ENCODE measurements at places on chromosomes 4 and X.

DNA sequence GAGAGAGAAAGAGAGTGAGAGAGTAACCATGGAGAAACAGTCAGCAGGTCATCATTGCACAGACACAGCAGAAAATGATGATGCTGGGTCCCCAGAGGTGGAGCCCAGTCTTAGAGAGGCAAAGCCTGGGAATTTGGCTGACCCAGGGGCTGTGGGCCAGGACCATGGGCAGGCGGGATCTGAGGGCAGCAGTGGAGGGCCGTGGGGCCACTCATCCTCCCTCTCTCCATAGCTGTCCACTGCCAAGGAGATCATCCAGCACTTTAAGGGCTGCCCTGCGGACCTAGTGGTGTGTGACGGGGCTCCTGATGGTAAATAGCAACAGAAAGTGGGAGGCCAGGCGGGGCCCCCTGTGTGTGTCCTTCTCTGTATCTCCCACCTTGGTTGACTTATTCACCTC is 2.8 kb downstream of the FTSJ1 start:
- DNase-seq: no peak

DNA sequence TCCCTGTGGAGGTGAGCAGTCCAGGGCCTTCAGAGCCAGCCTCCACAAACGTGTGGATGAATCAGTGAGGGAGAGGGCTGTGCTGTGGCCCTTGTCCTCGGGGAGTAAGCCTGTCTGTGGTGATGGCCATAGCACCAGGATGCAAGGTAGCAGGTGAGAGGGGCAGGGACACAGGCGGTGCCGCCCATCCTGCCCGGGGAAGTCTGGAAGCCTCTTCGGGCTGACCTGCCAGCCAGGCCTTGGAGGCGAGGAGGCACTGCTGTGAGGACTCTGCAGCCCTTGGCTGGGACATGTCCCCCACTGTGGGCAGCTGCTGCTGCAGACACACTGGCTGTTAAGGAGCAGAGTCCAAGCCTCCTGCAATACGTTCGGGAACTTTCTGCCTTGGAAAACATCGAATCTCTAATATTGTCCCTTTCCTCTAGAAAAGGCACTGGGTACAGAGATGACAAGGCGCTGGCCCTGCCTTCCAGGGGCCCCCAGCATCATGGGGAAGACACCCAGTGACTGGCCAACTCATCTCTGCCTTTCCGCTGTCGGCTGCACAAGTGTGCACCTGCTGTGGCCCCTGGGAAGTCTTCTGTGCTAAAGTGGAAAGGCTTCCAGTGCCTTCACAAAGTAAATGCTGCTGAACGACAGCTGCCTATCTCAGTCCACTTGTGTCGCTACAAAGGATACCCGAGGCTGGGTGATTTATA is 101.4 kb downstream of the ADRA2C start:
- DNase-seq: no peak

GRCh38 chr4:141254326-141254725 is 33.6 kb downstream of the ZNF330 start:
- no peak for DNase-seq

DNA sequence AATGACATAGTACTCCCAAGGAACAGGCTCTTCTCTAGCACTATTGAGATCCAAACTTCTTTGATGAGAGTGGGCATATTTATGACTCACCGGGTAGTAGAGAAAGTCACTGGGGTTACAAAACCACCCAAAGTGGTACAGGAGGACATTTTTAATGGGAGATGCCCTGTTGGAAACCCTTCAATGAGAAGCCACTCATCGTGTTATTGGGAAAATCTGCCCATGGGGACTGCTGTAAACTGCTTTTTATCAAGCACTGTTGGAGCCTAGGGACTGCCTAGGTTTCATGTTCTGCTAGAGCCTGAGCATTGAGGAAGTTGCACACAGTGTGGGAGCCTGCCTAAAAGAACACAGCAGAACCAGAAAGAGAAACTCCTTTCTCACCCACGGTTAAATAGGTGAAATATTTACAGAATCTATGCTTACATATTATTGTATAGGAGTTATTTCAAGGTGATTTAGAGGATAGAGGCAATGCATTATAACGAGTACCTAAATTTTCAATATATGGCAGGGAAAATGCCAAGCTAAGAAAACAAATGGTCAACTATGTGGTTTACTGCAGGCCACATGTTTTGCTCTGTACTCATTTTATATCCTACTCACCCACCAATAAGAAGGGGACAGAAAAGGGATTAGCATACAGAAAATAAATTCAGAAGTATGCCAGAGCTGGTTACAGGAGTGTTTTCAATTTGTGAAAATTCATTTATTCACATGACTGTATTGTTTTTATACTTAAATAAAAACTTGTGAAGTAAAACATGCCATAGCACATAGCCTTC is 559.1 kb downstream of the FSTL5 start:
- DNase-seq: no peak

DNA sequence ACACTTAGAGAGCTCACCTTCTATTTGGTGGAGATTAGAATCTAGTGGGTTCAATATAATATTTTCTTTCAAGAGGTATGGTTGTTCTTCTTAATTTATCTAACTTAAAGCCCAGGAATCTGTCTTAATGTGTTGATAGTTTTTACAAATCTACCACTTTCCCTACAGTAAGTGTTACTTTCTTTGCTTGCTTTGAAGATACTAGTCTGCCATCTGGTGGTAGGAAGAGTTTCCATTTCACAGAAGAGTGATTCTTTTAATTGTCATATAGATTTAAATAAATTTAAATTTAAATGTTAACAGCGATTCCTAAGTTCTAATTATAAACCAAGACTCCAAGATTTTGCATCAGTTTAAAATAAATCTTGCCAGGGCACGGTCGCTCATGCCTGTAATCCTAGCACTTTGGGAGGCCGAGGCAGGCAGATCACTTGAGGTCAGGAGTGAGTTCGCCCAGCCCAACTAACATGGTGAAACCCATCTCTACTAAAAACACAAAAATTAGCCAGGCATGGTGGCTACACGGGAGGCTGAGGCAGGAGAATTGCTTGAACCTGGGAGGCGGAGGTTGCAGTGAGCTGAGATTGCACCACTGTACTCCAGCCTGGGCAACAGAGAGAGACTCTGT is 43.5 kb downstream of the NUDT9 start:
- no peak for DNase-seq

- DNase-seq: no peak
Observed at GRCh38 chrX:103730147-103730795, 19.6 kb downstream of the TMEM31 start.

GRCh38 chrX:3206314-3206713 is 140.1 kb downstream of the MXRA5 start:
- no peak for DNase-seq

DNA sequence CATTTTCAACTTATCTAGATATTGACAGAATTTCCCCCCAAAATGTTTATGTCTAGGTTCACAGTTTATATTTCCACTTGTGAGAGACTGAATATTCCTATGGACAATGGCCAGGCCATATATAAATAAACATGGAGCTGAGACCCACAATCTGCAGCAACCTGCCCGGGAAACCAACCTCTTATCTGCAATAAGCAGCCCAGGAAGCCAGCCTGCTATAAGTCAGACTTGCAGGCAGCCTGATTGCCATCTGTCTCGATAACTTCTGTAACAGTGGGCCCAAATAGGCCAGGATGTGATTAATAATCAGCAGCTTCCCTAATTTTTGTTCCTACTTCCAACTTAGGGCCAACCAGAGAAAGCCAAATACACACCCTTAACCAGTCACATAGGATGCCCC is 5.2 kb upstream of the NAP1L5 start:
- no peak for DNase-seq

- no peak for DNase-seq
Observed at GRCh38 chrX:74178536-74178935, 125.4 kb upstream of the ZCCHC13 start.

GRCh38 chrX:6120329-6120728 is 108.3 kb downstream of the NLGN4X start:
- no peak for DNase-seq

- no peak for DNase-seq
Observed at GRCh38 chr4:101208171-101208570, 139.2 kb downstream of the PPP3CA start.

DNA sequence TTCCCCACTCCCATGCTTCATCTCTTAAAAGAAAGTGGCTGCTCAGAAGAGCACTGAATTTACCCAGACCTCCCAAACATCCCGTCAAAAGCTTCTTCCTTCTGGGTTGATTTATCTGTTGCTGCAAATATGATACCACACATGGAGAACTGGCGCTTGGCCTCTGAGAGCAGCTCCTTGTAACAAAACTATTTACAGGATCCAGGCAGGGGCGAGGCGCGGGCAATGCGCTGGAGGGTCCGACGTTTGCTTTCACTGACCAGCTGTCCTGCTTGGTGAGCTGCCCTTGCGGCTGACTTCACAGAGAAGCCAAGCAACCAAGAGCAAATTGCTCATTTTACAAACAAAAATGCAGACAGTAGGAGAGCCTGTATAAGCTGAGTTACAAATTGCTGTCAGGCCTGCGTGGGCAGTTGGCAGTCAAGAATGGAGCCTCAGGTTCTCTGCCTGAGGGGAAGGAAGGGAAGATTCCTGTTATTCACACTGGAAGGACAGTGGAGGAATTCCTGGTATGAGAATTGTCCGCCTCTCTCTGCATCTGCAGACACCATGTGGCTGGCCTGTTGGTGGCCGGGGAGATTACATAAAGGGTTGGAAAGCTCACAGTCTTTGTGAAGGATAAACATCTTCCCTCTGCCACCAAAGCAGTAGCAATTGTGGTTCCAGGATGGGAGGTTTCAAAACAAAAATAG is 192.2 kb upstream of the LEF1 start:
- DNase-seq: no peak

- DNase-seq: peak; percentile 20
Observed at GRCh38 chr4:77095101-77095821, 19.5 kb upstream of the CCNI start.

- no peak for DNase-seq
Observed at GRCh38 chr4:137572163-137572562, 39.9 kb upstream of the PCDH18 start.

DNA sequence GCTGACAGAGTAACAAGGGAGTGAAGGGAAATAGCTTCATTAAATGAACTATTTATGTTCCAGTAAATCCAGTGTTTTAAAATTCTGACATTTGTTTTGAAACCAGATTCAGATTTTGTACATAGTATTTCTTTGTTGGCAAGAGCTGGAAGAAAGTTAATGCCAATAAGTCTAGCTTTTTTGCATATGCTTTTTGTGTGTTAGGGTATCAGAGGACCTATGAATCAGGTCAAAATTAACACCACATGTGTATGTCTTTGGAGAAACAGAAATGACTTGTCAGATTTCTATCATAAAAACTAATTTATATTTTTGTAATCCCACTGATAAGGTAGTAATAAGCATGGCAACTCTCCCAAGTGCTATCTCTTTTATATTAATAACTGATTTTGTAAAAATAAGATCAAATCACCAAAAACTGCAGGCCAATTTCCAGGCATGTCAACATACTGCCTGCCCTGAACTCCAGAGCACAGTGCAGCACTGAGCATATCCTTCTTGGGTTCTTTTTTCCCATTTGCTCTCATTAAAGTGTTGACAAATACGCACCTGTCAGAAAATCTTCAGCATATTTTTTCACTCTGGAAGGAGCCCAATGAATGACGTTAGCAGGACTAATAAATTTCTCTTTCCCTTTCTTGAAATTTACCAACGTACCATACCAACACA is 65.5 kb downstream of the SH3RF1 start:
- no peak for DNase-seq

- no peak for DNase-seq
Observed at GRCh38 chrX:2910109-2910508, 19.0 kb downstream of the ARSD start.

- no peak for DNase-seq
Observed at GRCh38 chr4:60745800-60746571, 454.1 kb upstream of the ADGRL3 start.

All from NCI-H1436 treated with DMSO at 0.1 percent for 48 hours (cell line).